Amygdala (tissue), 56 donors: ENCODE measurements at places on chromosomes 1 and 21.
A peak's percentile ranks its signal among the peaks of the same experiment; 100 is the strongest.

DNA sequence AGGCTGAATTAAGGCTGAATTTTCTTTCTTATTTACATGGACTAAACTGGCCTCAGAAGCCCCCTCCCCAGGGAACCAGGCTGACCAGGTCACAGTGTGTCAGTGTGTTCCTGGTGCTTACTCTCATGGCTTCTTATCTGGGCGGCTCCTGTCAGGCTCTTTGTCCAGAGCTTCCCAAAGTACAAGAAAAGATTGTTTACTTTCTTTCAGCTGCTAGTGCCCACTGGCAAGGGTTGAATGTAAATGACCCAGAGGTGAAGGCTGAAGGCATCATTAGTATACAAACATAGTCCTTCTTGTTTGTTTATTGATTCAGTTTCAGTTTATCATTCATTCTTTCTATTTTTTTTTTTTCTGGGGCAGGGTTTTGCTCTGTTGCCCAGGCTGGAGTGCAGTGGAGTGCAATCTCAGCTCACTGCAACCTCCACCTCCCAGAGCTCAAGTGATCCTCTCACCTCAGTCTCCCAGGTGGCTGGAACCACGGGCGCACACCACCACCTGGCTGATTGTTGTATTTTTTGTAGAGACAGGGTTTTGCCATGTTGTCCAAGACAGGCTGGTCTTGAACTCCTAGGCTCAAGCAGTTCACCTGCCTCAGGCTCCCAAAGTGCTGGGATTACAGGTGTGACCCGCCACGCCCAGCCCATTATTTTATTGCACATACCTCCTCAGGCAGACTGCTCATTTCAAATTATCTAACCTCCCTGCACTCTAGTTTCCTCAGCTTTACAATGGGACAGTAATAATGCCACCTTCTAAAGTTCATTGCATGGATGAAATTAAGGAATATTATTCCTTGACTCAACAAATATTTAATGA, 9.8 kb upstream of the KDM4A start:
- DNase-seq = no peak

GRCh38 chr1:9128520-9129265, at the start of gene GPR157:
TSS of gene GPR157 (minus strand) at chr1:9129102. CDS start at chr1:9129027, 75 bp downstream.
- DNase-seq = peak; percentile 58

DNA sequence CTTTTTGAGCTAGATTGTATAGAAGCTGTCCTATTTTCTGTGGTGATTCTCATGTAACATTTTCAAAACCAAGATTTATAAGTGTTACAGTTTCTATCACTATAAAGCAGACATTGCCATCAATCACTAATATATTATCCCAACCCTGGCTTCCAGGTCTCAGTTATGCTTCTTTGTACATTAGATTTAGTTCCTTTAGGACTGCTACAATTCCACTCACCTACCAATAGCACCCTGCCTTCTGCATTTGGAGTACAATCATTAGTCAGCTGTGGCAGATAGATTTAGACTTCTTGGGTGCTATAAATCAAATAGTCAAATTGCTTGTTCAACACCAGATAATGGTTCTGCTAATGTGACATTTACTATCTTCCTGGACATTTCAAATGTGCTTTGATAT, 281.6 kb downstream of the BRINP3 start:
- DNase-seq = no peak

DNA sequence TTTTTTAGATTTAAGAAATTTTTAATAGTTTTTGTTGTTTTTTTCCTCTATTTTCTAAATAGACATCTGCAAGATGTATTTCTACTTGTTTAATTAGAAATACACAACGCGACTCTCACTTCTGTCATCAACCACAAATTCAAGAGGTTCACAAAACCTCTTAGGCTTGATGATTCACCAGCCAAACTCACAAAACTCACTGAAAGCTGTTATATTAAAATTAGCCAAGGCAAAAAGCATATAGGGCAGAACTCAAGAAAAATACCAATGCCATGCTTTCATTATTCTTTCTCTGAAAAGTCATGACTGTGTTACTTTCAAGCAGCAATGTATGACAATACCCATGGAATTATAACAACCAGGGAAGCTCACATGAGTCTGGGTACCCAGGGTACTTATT, 487.0 kb upstream of the RGS18 start:
- no peak for DNase-seq

- no peak for DNase-seq
Observed at GRCh38 chr21:41639766-41640165, 127.1 kb downstream of the RIPK4 start.

DNA sequence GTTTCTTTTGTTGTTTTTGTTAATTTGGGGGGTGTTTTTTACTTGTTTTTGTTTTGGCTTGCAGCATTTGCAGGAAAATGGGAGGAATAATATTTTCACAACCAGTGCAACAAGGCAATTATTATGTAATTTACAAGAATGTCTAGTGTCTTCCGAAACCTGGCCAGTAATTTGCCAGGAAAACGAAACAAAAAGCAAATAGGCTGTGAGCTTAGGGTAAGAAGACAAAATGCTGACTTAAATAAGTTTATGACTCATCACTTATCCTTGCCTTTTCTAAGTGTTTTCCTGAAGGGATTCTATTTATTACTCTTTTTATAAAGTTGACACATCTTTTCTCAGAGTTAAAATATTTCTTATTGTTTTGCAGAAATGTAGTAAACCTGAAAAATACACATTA, 49.8 kb downstream of the KCNT2 start:
- DNase-seq = no peak
